ENCODE measurements at places on chromosomes 5 and 9.

- DNase-seq, result no peak
Observed at GRCh38 chr5:178356431-178356872, 123.8 kb upstream of the PHYKPL start.

DNA sequence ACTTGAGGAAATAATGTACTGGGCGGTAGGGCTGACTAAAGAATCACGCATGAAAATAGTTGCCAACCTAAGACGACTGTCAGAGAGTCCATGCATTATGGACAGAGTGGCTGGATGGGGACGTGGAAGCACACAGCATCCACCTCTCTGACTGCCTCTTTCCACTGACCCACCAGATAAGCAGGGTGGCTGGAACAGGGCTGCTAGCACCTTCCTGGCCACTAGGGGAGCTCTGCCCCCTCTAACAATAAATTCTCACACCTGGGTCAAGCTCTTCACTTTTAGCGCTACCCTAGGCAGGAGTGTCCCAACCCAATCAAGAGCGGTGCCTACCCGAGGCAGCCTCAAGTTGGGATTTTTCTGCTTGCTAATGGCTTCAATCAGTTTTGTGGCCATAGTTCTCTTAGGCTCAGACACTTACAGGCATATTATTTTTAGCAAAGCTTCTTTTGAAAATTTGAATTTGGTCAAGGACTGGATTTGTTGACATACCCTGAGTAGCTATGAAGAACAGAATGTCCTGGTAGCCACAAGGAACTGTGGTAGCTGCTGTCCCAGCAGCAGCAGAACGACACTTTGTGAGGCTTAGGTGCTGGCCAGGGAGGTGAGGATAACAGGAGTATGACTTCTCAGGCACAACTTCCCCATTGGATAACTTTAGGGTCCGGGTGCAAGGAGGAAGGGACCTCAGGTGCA, 6.9 kb upstream of the TPM2 start:
- DNase-seq, result peak; percentile 34

GRCh38 chr9:89839449-89839848, 234.6 kb downstream of the GADD45G start:
- DNase-seq, result no peak

DNA sequence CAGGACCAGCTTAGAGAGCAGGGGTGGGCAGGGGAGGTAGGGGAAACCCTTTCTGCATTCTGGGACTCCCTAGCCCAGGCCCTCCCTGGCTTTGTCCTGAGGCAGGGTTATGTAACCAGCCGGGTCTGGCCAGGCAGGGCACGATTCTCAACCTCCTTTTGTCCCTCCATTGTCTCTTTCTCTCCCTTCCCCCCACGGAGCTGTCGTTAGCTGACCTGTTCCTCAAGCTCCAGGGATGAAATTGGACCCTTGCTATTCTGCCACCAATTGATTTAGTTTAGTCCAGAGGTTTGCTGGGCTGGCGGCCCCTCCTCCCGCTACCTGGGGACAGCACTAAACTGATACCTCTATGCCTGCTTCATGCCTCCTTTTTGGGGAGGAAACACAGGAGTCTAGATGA, 9.4 kb upstream of the NDST1 start:
- no peak for DNase-seq

- DNase-seq, result peak; percentile 20
Observed at GRCh38 chr5:912280-913091, 19.8 kb downstream of the TRIP13 start.

DNA sequence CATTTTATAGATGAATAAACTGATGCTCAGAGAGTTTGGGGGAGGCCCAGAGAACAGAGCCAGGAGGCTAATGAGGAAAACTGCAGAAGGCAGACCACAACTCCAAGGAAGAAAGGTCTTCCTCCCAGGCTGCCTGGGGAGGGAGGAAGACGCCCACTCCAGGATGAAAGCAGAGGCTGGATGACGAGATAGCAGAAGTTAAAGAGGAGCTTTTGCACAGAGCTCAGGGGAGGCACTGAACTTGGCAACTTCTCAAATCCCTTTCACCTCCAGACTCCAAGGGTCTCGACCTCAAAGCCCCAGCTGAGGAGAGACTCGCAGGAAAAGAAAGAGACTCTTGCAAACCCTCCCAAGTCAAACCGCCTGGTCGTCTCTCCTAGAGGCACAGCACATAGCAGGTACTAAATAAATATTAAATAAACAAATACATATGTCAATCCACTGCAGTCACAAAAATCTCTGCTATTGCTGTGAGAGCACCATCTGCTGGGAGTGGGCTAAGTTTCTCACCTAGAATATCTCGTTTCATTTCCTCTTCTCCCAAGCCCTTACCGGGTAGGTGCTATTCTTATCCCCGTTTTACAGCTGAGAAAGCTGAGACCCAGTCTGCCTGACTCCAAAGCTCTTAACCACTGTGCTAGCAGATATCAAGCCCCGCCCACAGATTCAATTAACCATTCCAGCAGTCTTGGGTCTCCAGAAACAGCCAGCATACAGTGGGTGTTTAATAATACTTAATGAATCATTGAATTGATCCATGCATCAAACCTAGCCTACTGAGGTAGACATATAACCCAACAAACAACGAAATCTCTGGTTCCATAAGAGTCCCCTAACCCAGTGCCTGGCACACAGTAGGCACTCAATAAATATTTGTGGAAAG, 97.8 kb upstream of the HAND1 start:
- DNase-seq, result no peak

- DNase-seq, result no peak
Observed at GRCh38 chr5:137888466-137888862, 793 bp upstream of the PKD2L2 start.

DNA sequence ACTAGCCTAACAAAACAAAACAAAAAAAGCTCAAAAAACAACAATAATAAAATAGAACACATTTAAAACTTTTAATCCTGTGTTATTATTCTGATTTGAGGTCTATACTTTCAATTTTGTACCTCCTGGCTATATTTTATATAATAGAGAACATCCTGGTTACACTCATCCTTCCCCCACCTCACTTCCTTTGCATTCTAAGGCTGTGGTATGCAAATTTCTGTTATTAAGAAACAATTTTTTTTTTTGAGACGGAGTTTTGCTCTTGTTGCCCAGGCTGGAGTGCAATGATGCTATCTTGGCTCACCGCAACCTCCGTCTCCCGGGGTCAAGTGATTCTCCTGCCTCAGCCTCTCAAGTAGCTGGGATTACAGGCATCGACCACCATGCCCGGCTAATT, 3.1 kb upstream of the RPL37 start:
- DNase-seq, result no peak

DNA sequence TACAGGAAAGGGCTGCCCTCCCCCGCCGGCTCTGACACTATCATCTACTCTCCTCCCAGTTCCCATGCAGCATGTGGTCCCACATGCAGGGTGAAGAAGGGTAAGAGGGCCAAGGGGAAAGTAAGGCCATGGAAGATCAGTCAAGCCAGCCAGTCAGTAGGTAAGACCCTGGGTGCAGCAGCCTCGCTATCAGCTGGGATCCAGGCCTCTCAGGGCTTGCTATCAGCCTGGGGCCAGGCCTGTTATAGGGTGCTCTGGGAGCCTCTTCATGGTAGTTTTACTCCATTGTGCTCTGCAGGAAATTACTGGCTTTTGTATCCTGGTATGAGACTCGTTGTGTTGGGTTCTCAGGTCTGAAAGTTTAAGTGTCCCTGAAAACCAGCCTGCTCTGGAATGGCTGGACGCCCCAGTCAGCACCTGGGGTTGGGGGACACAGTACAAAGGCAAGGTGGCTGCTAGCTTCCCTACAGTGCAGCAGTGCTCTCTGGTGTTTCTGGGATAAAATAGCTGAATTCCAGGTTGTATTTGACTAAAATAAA, 21.4 kb downstream of the SLC22A4 start:
- no peak for DNase-seq

- no peak for DNase-seq
Observed at GRCh38 chr9:80233102-80233843, 661.5 kb downstream of the TLE4 start.

GRCh38 chr5:172872997-172873491, 39.0 kb downstream of the ERGIC1 start:
- DNase-seq, result no peak

- no peak for DNase-seq
Observed at GRCh38 chr9:80163889-80164288, 592.1 kb downstream of the TLE4 start.

GRCh38 chr9:14097666-14098415, 216.1 kb downstream of the NFIB start:
- DNase-seq, result no peak

GRCh38 chr5:132776131-132776937, 705 bp downstream of the SEPTIN8 start:
- DNase-seq, result no peak

- no peak for DNase-seq
Observed at GRCh38 chr5:154642499-154643245, 112.5 kb upstream of the LARP1 start.

- DNase-seq, result no peak
Observed at GRCh38 chr9:37996819-37997217, 72.2 kb downstream of the SHB start.

GRCh38 chr5:8865266-8865665, 680.6 kb downstream of the SEMA5A start:
- no peak for DNase-seq

- DNase-seq, result no peak
Observed at GRCh38 chr9:137317718-137318511, 15.8 kb upstream of the NRARP start.

- DNase-seq, result no peak
Observed at GRCh38 chr5:71932131-71932654, 175.1 kb upstream of the MAP1B start.

DNA sequence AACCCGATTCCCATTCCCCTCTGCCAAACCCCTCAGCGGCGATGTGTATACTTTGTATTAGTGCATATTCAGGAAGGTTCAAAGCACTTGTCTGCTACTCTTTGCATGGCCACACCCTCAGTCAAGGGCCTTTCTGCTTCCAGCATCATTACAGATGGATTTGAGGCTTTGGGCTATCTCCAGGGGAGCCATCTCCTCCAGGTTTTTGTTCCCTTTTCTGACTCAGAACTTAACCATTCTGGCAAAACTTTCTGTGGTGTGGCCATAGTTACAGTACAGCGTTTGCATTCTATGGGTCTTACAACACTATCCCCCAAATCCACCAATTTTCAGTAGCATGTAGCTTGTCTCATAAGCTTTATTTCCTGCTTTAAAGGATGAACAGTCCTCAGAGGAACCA, 36.0 kb upstream of the SVEP1 start:
- DNase-seq, result no peak

DNA sequence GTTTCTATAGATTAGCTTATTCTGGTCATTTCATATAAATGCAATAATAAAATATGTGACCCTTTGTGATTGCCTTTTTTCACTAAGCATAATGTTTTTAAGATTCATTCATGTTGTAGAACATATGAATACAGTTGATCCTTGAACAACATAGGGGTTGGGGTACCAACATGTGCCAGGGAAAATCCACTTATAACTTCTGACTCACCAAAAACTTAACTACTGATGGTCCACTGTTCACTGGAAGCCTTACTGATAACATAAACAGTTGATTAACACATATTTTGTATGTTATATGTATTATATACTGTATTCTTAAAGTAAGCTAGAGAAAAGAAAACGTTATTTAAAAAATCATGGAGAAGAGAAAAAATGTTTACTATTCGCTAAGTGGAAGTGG, 12.1 kb downstream of the ARHGEF37 start:
- no peak for DNase-seq

DNA sequence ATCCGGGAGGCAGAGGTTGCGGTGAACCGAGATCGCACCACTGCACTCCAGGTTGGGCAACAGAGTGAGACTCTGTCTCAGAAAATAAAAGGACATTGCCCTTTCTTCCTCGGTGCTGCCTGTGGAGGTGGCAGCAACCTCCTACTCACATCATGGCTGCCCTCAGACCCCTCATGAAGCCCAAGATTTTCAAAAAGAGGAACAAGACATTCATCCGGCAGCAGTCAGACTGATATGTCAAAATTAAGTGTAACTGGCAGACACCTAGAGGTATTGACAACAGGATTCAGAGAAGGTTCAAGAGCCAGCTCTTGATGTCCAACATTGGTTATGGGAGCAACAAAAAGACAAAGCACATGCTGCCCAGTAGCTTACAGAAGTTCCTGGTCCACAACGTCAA, 12.6 kb upstream of the PAX5 start:
- DNase-seq, result no peak

DNA sequence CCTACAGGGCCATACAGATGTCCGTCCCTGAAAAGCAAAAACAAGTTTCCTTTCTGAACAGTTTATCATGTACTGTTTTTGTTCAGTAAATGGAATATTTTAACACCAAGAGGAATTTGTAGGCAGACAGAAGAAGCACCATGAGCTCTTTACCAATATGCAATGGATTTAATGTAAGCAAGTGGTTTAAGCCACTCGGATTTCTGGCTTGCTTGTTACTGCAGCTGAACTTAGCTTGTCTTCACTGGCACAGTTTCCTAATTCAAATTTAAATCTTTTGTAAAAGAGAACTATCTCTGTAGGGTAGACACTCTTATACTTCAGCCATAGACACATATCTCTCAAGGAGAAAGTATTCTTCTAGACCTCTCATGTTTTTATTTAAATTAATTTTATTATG, 12.7 kb upstream of the EBF1 start:
- DNase-seq, result no peak

- no peak for DNase-seq
Observed at GRCh38 chr5:60494635-60495034, 205.3 kb downstream of the DEPDC1B start.

DNA sequence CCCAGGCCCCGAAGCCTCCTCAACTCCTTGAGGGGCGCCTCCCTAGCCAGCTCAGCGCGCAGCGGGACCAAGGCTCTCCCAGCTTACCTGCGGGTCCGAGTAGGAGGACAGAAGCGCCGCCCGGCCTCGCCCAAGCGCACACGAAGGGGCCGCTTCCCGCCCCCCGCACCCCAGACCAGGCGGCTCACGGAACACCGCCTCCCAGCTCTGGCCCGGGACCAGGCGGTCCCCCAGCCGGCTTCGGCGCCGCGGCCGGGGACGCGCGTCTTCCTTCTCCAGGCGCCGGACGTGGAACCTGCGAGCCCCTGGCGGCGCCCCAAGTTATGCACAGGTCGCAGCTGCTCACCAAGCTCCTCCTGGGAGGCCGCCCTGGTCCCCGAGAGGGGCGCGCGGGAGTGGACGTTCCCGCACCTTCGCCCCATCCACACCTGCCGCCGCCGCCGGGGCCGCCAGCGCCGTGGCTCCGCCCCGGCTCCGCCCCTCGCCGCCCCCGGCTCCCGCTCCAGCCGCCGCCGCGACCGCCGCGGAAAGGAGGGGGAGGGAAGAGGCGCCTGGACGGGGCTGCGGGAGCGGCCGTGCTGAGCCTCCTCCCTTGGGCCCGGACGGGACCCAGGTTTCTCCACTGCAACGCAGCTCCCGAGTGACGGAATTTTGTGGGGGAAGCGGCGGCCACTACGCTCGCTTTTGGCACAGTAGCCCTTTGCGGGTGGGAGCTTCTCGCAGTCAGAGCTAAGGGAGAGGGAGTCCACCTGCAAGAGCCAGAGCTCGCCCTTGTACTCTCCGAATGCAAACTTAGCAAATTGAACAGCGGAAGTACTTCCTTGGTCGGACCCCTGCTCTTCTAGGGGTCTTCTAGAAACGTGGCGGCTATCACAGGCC, 77.5 kb upstream of the IFNE start:
- no peak for DNase-seq

- DNase-seq, result no peak
Observed at GRCh38 chr9:20619487-20620200, 2.7 kb downstream of the MLLT3 start.
